ENCODE measurements at places on chromosomes 16 and 17.

GRCh38 chr17:36825521-36825920, 111.8 kb upstream of the LHX1 start:
- DNase-seq, result no peak

DNA sequence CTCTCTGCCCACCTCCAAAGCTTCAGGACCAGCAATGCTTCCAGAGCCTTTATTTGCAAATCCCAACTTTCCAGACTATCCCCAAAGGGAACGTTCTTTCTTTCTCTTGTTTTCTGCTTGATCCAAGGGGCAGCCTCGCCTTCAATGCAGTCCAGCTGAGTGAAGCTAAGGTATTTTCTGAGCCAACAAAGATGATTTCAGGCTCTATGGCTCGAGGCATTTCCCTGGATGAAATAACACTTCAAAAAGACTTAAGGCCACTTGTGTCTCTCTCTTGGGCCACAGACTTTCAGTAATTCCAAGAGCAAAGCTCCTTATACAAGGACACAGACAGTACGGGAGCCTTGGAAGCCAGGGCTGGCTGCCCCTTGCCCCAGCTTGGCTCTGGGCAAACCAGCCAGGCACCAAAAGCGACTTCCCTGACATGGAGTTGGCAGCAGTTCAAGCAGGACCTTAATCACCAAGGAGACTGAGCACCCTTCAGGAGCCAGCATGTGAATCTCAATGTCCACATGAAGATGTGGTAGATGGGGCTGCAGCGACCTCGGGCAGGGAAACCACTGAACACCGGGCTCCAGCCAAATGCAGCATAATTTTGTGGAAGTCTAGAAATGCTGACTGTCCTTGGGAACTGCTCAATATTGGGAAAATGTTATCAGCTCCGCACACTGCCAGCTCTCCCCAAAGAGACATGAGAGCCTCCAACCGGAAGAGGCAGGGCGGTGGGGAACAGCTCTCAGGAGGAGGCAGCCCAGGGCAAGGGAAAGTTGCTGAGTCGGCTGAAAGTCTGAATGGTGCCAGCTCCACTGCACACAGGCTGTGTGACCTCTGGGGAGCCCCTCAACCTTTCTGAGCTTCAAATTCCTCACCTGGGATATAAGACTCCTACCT, 39.0 kb downstream of the TK2 start:
- no peak for DNase-seq

GRCh38 chr17:22492331-22492730, 800.0 kb downstream of the KCNJ18 start:
- no peak for DNase-seq

DNA sequence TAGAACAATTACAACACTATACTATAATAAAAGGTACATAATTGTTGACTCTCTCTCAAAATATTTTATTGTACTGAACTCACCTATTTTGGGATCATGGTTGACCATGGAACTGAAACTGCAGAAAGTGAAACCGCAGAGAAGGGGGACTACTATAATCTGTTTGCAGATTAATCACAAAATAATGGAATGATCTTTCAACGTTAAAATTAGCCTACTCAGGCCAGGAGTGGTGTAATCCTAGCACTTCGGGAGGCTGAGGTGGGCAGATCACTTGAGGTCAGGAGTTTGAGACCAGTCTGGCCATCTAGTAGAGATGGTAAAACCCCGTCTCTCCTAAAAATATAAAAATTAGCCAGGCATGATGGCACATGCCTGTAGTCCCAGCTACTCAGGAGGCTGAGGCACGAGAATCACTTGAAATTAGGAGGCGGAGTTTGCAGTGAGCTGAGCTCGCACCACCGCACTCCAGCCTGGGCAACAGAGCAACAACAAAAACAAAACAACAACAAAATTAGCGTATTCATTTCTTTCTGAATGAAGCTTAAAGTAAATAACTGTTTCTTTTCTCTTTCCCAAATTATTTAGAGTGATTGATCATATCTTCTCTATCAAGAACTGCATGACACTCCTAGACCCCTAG, 45.6 kb downstream of the IKZF3 start:
- no peak for DNase-seq

DNA sequence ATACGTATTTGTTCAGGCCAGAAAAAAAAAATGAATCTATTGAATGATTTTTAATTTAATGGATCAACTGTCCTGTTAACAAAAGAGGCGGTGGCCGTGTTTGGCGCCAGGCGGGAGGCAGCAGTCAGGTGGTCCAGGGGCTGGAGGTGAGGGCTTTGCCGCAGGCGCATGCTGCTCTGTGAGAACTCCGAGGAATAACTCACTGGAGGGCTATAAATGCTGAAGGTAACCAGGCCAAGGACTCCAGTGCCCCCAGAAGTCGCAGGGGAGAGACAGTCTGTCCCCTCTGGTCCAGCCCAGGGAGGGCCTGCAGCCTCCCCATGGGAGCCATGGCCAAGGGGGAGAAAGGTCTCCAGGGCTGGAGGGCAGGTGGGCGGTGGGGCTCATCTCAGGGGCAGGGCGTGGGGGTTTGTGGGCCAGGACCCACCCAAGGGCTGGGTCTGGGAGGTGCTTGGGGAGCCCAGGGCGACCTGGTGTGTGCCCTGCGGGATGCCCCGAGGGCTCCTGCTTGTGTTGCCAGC, 7.1 kb upstream of the BAHCC1 start:
- DNase-seq, result no peak

- DNase-seq, result peak; percentile 98
Measured at GRCh38 chr16:49012961-49013726, 268.5 kb downstream of the CBLN1 start.

GRCh38 chr17:40460604-40460967, 17.3 kb downstream of the IGFBP4 start:
- no peak for DNase-seq

DNA sequence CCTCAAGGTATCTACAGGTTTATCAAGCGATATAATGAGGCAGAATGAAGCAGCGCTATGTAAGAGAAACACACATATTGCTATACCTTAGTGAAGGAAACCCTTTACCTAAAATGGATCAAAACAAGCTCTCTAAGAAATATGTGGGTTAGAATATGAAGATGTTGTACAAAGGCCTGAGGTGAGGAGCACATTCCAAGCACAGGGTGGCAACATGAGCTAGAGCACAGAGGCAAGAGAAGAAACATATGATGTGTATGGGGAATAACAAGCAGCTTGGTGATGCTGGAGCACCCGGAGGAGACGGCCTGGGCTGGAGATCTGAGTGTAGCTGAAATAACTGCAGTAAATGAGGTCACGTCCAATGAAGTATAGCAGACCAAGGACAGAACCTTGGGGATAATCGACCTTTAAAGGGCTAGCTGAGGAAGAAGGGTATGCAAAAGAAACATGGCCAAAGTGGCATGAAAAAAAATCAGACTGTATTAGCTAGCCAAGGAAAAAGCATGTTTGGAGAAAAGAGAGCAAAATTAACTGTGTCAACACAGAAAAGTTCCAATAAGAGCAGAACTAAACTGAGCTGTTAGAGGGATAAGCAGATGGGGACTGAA, 44.0 kb downstream of the MARVELD3 start:
- DNase-seq, result no peak

GRCh38 chr17:32488177-32488542, 1.4 kb downstream of the CDK5R1 start:
- DNase-seq, result no peak

DNA sequence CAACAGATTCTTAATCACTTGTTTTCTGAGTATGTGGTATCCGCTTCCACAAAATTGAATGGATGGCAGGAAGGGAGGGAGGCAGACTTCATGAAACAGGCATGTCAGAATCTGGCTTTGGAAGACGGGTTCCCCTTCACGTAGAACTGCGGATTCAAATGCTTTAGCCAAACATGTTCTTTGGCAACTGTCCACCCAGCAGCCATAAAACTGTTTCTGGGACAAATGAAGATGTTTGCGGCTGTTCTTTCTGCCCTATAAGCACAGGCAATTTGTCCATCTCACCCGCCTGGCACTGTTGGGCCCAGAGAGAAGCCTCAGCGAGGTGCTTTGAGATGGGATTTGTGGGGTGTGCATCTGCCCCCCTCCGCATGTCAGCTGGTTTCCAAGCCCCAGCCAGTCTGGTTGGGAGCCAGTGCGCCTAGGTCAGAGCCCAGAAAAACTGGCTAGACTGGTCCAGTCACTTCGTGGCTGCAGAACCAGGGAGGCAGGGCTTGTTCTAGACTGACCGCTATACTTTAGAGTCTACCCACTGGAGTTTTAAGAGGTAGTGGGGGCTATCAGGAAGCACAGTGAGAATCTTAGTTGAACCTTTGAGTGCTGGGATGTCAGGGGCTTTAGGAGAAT, 6.3 kb downstream of the CRHR1 start:
- DNase-seq, result no peak

GRCh38 chr17:77326076-77326591, 185.4 kb downstream of the SEC14L1 start:
- DNase-seq, result no peak

GRCh38 chr16:57245472-57246113, 534 bp downstream of the ARL2BP start:
- DNase-seq, result no peak

DNA sequence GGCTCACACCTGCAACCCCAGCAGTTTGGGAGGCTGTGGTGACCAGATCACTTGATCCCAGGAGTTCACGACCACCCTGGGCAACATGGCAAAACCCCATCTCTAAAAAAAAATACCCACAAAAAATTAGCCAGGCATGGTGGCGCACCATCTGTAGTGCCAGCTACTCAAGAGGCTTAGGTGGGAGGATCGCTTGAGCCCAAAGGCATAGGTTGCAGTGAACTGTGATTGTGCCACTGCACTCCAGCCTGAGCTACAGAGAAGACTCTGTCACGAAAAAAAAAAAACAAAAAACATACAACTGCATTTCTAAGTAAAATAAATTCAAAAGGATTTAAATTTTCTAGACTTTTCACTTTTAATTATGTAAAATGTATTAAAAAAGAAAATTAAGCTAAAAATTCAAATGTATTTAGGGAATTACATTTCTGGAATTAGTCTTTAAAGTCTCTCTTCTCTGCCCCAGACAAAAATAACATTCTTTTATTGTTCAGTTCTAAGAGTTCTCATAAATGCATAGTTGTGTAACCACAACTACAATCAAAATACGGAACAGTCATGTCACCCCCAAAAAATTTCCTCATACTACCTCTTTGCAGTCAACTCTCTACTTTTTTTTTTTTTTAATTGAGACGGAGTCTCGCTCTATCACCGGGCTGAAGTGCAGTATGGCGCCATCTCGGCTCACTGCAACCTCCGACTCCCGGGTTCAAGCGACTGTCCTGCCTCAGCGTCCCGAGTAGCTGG, 14.1 kb downstream of the FAM222B start:
- DNase-seq, result no peak

- DNase-seq, result no peak
Measured at GRCh38 chr16:24359490-24359889, 103.4 kb downstream of the CACNG3 start.

GRCh38 chr17:73278465-73279453, 17.1 kb upstream of the CPSF4L start:
- DNase-seq, result peak; percentile 99

DNA sequence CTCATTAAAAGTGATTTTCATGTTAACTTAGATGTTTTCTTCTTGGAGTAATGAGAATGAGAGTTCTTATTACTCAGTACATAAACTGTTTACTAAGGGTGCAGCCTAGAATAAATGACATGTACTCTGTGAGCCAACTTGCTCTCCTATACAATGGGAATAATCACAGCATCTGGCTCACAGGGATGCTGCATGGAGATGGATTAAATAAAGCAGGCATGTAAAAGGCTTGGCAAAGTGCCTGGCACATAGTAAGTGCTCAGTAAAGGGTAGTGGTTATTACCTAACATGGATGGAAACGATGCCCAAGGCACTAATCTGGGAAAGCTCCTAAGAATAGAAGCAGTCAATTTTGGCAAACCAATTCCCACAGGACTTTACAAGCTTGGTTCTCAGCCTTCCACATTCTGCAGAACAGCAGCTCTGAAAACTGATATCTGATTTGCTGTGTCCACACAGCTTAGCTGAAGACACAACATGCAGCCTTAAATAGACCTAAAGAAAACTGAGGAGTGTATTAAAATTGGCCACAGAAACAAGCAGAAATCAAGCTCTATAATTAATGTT, 176.1 kb downstream of the ABCC12 start:
- DNase-seq, result no peak

DNA sequence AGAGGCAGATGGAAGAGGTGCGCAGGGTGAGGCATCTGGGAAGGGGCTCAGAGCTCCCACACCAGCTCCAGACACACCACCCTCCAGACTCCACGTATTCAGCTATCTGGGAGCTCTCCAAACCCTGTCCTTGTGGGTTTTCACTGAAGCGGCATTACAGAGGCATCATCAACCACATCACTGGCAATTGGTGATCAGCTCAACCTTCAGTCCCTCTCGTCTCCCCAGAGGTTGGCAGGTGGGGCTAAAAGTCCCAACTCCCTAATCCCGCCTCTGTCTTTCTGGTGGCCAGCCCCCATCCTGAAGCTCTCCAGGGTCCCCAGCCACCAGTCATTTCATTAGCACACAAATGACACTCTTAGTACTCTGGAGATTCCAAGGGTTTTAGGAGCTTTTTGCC, 123.9 kb downstream of the KCNJ12 start:
- no peak for DNase-seq

DNA sequence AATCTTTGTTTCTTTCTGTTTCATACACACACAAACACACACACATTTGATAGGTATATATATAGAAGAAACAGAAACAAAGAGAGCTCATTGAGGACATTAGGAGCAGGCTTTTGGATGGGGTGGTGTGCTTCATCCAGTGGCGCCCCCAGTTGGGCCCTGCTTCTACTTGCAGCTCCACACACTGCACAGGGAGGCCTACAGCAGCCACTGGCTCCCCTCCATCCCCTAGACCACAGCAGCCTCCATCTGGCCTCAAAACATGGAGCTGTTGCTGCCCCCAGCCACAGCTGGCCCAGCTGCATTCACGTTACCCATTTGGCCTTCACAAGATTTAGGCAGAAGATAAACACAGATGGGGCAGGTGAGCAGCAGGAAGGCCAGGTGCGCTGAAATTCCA, 33.1 kb upstream of the NF1 start:
- peak; percentile 3 for DNase-seq

DNA sequence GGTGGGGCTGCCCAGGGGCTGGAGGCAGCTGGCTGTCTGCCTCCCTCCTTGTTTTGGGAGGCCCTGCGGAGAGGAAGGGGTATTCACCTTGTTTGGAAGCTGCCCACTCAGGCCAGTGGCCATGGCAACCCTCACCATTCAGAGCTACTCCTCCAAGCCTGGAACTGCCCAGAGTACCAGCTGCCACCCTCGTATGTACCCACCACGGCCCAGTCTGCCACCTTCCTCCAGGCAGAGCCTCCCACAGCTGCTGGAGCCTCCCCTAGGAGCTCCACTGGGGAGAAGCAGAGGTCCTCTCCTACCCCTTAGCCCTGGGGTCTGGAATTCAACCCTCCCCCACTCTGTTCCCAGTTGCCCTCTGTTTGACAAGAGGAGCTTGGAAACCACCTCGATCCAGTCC, 90.7 kb downstream of the AXIN2 start:
- DNase-seq, result no peak

Data from DMS 273 treated with DMSO at 0.1 percent for 48 hours (cell line).